Lower leg skin (tissue), 4 donors: ENCODE measurements at places on chromosomes 13 and 19.

DNA sequence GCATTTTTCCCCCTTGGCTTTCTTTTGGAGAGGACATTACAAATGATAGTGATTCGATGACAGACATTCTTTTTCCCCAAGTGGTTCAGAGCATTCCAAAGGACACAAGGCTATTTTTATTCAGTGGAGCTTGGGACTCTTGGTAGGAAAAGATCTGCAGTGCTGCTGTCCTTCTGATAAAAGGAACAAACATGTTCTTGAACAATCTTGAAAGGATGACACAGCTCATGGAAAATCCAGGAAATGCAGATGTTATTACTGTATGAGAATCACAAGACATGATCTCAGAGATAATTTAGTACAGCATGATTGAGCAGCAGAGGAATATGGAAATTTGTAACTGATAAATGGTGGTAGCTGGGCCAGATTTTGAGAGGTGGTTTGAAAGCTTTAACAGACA lies 96.2 kb upstream of the RFC3 start:
- no peak for DNase-seq

- no peak for DNase-seq
These were observed 3.6 kb downstream of the FCHO1 start for GRCh38 chr19:17754634-17755442.

DNA sequence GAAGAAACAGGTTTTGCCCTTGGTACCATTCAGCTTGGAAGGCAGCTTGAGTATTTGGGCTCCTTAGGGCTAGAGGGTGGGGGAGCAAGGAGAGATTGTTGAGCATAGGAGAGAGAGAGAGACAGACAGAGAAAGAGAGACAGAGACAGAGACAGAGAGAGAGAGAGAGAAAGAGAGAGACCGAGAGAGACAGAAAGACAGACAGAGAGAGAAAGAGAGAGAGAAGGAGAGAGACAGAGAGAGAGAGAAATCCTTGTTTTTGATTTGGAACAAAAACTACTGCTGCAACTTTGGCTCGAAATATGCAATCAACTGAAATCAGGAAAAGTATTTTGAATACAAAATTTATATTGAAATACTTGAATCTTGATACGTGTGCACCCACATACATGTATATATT lies 85.8 kb upstream of the ZNF536 start:
- DNase-seq = no peak

- peak; percentile 6 for DNase-seq
These were observed 52.8 kb downstream of the SERP2 start for GRCh38 chr13:44426461-44426860.

DNA sequence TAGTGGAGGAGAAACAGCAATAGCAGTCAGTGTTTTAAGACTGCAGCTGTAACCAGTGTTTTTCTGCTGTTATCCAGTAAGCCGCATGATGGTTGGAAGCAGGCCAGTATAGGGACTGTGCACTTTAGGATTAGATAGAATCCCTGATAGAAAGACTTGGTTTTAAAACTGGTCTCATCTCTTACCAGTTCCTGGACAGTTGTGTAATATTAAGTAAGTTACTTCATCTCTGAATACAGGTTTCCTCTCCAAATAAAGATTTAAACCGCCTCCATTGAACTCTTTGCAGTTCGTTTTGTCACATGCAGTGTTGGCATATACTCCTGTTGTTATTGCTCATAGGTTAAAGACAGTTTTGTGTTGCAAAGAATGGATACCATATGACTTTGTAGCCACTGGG lies 25.6 kb downstream of the URI1 start:
- no peak for DNase-seq

- no peak for DNase-seq
These were observed 742.7 kb upstream of the GPC6 start for GRCh38 chr13:92483894-92484293.

- no peak for DNase-seq
These were observed 869.5 kb upstream of the PCDH9 start for GRCh38 chr13:68099631-68100030.

DNA sequence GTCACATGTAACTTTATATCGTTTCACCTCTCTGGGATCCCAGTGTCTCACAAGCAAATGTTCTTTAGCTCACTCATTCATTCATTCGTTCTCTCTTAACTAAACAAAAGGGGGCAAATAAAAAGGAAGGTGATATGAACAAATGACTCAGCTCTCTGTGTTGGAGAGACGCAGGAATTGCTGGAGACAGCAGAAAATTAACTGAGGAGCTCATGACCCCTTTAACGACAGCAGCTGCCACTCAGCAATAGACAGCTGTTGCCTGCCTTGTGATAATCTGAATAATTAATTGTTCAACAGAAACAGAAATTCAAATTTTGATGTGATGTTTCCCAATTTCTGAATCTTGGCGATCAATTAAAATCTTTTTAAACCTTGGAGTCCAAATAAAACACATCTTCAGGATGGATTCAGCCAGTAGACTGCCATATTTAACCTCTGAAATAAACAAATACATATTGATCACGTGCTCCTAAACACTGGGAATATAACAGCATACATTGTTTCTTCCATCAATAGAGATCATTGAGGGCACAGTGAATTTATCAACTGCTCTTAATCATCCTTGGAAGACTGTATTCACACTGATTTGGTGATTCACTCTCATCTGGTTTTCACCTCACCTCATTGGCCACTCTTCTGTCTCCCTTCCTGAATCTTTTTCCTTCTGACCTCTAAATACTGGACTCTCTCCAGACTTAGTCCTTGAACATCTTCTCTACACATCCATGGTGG lies 63.3 kb downstream of the MBNL2 start:
- no peak for DNase-seq

DNA sequence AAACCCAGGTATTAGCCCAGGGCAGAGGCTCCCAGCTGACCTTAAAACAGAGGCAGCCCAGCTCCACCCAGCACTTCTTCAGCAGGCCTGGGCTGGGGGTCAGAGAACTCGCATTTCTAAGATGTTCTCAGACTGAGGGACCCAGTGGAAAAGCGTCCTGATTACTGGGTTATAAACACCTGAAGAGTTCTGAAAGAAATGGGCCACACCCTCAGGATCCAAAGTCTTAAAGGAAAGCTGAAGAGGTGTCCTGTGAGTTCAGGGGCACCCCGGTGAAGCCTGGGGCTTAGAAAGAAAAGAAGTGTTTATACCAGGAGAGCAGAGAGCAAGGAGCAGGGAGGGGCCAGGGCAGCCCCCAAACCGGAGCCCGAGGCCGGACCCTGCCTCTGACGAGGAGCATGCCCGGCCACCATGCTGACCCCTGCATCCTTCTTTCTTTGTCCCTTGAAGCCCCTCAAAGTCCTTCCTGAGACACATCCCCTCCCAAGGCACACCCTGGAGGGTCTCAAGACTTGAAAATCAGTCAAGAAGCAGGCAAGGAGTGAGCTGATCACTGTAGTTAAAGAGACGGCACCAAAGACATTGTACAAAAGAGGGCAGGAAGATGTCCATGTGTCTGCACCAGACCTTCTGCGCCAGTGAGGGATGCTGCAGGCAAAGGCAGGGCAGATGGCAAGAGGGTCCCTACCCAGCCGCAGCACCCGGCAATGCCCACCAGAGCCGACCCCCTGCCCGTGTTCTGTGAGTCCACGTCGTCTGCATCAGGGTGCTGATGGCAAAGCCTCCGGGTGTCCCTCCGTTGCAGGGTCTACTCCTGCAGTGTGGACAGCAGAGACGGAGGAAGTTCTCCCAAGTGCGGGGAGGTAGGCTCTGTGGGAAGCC lies 10.6 kb upstream of the RAB20 start:
- DNase-seq = no peak

- no peak for DNase-seq
These were observed 7.0 kb downstream of the PLVAP start for GRCh38 chr19:17370026-17370587.

DNA sequence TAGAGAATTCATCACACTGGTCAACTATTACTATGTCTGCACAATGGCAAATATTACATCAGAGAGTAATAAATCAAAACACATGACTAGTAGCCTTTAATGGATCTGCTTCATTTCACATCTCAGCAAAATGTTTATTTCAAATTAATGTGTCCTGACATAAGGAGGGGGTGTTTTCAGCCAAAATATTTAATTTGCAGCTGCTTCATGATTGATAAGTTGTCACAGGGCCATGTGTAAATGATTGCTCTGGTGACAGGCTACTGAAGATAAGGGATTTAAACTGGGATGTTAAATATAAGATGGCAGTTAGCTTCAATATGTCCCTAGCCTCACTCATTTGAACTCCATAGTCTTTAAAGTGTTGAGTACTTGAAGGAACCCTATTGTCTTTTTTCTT lies 303.3 kb downstream of the OXGR1 start:
- no peak for DNase-seq
